ENCODE measurements at places on chromosomes 2 and 18. TPM values are rescaled to one million over a fixed set of nuclear protein-coding genes. Genes with fewer than 3 reads are reported as not detected.

DNA sequence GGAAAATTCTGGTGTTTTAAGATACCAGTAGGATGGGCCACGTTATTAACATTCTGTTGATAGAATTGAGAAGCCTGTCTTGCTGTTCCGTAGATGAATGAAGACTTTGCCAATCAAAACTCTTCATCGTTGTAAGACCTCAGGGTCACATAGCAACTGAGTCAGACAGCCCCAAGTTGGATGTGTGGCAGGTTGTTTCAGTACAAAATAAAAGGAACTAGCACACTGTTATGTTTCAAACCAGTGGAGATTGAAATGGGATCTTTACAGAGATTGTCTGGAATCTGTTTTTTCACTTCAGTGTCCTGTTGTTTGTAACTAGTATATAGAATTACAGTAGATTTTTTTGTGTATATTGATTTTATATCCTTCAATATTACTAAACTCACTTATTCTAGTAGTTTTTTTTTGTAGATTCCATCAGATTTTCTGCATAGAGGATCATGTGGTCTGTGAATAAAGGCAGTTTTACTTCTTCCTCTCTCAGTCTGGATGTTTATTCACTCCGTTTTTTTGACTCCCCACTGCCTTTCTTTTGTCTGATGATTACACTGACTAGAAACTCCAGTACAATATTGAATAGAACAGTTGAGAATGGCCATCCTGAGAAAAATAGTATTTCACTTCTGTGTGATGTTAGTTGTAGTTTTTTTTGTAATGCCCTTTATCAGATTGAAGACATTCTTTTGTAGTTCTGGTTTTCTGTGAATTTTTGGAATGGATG lies 22.7 kb downstream of the EPC2 start:
- DNase-seq: no peak

Gene AQP12B
- not detected for total RNA-seq

Gene ASPRV1
- total RNA-seq: 0.59 TPM

DNA sequence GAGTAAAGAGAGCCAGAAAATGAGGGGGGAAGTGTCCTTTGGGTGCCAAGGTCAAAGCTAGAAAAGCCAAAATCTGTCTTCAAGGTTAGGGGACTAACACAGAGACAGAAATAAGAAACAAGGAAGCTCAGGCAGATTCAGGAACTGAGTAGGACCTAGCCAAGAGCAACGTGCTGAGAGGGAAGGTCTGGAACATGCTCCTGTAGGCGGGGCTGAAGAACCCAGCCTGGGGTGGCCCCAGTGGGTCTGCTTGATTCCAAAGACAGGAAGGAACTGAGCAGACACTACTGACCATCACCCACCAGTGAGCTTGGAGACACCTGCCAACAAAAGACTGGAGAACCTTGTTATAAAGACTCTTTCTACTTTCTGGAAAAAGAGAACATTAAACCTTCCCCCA lies 105.1 kb downstream of the SP3 start:
- no peak for DNase-seq

DNA sequence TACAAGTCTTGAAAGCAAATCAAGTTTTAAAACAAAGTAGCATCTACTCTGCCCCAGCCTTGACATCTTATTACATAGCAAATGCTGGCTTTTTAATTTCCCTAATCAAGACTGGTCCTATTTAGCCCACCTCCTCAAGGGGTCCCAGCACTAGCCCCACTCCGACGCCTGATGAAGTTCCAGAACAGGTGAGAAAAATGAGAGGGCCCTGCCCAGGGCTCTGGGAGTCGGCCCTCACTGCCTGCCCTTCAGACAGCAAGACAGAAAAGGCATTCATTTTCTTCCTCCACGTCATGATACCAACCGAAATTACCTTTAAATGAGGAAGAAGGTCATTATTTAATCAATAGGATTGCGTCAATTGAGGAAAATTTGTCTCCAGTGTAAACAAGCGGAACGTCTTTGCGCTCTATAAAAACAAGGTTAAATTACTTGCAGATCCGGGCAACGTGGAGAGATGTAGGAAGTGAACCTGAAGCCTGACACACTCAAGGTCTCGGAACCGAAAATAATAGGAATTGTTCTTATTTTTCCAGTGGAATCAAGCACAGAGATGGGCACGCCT lies 170.6 kb upstream of the PKDCC start:
- DNase-seq: no peak

DNA sequence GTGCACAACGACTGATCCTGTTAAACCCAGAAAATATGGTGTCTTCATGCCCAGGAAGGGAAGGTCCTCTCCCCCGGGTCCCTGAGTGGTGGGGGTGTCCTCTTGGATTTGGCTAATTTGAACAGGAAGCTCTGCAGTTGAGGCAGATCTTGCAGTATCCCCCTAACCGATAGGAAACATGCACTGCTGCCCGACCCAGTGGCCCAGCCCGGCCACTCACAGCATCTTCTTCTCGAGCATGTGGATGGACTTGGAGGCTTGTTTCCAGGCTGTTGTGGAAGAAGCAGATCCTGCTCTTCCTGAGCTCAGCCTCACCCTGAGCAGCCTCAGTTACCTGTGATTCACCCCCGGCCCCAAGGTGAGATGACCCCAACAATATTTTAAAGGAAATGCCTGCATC lies 46.4 kb upstream of the ASB1 start:
- no peak for DNase-seq

DNA sequence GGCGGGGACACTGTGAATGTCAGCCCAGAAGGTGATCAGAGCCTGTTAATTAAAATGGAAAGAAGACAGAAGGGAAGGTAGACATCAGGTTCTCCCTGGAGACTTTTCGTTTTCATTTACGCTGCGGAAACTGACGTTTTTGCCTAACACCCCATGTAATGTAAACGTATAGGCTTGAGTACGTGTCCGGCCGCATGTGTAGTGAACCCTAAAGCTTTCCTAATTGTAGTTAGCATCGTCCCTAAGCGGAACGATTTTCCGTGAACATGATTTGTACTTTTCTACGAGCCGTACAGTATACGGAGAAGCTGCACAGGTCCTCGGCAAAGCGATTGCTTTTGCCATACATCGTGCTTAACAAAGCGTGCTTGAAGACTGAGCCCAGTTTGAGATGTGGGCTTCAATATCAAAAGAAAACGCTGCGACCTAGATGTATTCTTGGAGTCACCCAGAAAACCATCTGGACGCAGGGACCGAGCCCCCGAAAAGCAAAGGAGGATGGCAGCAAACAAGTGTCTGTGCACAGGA lies 284 bp downstream of the TIMM21 start:
- no peak for DNase-seq

DNA sequence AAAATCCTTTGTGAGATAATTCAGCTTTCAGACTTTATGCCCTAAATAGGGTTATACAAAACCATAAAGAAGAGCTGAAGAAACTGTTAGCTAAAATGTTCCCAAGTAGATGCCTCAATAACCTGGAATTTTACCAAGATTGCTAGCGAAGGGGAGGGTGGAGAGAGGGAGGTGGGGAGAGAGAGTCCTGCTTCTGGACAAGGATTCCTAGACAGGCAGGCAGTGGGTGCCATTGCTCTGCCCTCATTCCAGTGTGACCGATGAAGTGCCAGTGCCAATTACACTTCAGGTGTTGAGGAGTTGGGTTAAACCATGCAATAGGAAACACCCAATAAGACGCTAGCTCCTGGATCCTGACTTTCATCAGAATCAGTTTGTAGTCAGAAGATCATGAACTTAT lies 18.1 kb downstream of the LAPTM4A start:
- no peak for DNase-seq

GRCh38 chr2:236571145-236571544 lies 1.5 kb downstream of the ACKR3 start:
- DNase-seq: no peak

Gene TRAF3IP1
- total RNA-seq: 6.1 TPM
